ENCODE measurements at places on chromosomes 6 and 20. TPM values are rescaled to one million over a fixed set of nuclear protein-coding genes. Genes with fewer than 3 reads are reported as not detected.
A peak's percentile ranks its signal among the peaks of the same experiment; 100 is the strongest.

Gene HMGCLL1
- not detected for total RNA-seq

Gene CSNK2B
- 241 TPM for total RNA-seq

- DNase-seq: no peak
- no peaks in the 10 kb centered on the region for H3K36me3 ChIP-seq
- H3K27me3 ChIP-seq: no peaks in the 10 kb centered on the region
- no peak overlapping the region for H3K4me3 ChIP-seq
- H3K4me1 ChIP-seq: no peaks in the 10 kb centered on the region
Measured at GRCh38 chr20:60334911-60335310, 376.7 kb downstream of the CDH26 start.

- H3K27ac ChIP-seq: peak overlapping the region; percentile 67
- H3K4me1 ChIP-seq: peaks cover 54% of the 10 kb centered on the region
- peak overlapping the region; percentile 46 for H3K4me3 ChIP-seq
- H3K36me3 ChIP-seq: peaks cover 2% of the 10 kb centered on the region
- DNase-seq: peak; percentile 76
Measured at GRCh38 chr6:1770435-1770843, 160.7 kb downstream of the FOXC1 start.

Gene DLK2
- 1.1 TPM for total RNA-seq

DNA sequence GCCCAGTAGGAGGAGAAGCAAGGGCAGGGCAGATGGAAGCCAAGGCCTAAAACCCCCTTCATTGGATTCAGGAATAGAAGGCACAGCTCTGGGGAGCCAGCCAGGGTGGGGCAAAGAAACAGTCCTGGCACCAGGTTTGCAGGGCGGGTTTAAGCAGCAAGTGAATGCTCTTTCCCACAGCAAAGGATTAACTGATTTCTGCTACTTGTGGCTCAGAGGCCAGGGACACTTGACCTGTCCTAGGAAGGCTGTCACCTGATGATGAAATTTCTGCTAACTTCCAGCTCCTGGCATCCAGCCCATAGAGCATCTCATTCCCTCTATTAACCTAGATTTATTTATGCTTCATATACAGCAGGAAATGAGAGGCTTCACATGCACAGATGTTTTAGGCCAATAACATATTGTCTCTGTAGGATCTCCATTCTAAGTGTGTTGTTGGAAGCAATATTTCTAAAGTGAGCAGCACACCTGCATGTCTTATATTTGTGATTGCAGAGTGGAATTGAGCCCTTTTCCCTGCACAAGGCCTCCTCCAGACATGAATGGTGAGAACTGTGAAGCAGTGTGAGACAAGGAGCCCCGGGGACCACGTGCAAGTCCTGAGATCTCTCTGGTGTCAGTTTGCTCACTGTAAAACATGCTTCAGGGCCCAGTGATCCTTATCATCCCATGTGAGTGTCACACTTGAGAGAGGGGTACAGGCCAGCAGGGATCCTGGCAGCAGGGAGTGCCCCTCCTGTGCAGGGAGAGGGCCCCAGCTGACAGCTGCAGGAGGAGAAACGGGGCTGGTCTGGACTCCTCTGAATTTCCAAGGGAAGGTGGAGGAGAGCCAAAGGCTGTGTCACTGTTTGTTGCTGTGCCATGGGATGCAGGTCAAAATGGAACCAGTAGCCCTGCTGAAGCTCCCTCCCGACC lies 41.1 kb upstream of the CST5 start:
- H3K36me3 ChIP-seq: no peaks in the 10 kb centered on the region
- no peaks in the 10 kb centered on the region for H3K27me3 ChIP-seq
- H3K4me1 ChIP-seq: peaks cover 20% of the 10 kb centered on the region
- DNase-seq: no peak

DNA sequence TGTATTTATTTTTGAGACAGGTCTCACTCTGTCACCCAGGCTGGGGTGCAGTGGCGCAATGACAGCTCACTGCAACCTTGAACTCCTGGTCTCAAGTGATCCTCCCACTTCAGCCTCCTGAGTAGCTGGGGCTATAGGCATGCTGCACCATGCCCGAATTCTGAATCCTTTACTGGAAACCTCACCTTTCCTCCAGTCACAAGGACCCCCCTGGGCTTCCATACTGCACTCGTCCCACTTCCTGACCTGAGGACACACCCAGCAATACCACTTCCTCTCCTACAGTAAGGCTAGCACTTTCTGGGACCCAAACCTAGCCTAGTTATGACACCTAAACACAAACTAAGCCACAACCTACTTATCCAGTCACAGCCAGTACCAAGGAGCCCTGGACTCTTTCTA lies 68.2 kb downstream of the FAM217A start:
- H3K27ac ChIP-seq: peak overlapping the region; percentile 64
- H3K27me3 ChIP-seq: no peaks in the 10 kb centered on the region
- DNase-seq: peak; percentile 51

GRCh38 chr6:9437836-9438235 lies 977.0 kb downstream of the TFAP2A start:
- no peaks in the 10 kb centered on the region for H3K27me3 ChIP-seq
- H3K4me3 ChIP-seq: no peak overlapping the region
- no peaks in the 10 kb centered on the region for H3K36me3 ChIP-seq
- no peaks in the 10 kb centered on the region for H3K4me1 ChIP-seq

Gene PPP1R14C
- total RNA-seq: 0.65 TPM

GRCh38 chr20:61554617-61555016 lies 302.6 kb downstream of the CDH4 start:
- H3K27ac ChIP-seq: no peak overlapping the region
- H3K4me3 ChIP-seq: no peak overlapping the region
- DNase-seq: no peak
- H3K36me3 ChIP-seq: no peaks in the 10 kb centered on the region
- H3K27me3 ChIP-seq: no peaks in the 10 kb centered on the region

DNA sequence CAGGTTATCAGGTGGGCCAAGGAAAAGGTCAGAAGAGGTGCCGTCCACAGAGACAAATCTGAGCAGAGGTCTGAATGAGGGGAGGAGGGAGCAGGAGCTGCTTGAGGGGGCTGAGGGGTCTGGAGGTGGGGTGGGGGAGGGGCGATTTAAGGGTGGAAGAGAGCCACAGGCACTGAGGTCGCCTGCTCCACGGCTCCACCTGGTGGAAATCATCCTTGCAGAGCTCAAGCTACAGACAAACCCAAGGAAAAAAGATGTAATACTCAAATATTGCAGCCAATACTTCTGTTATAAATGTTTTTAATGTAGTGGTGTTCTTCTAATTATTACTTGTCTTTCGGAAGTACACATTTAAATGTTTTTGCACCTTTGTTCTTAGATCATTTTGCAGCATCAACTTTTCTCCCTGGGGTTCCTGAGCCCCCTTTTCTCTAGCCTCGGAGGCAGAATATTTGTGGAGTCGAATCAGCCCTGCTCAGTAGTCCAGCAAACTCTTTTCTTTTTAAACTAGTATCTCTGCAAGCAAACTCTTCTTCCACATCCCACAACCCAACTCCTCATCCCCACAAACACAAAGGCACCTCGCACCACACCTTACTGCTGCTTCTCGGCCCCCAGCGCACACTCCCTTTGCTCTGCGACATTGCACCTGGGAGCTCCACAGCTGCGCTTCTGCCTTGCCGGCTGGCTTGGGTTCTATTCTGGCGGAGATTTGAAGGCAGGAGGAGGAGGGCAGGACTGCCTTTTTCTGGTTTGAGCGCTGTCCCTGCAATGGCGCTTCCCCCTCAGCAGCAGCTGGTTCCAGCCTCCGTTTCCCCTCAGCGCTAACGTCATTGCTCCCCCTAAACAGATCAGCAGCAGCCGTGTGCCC lies 51.0 kb upstream of the TFAP2A start:
- no peak overlapping the region for H3K4me3 ChIP-seq

Gene HSPA1L
- 2.0 TPM for total RNA-seq

Gene PLEKHG1
- total RNA-seq: 4.2 TPM

Gene HTR1E
- total RNA-seq: not detected

- H3K4me3 ChIP-seq: no peak overlapping the region
- peaks cover 30% of the 10 kb centered on the region for H3K27me3 ChIP-seq
- peaks cover 21% of the 10 kb centered on the region for H3K36me3 ChIP-seq
- H3K27ac ChIP-seq: no peak overlapping the region
- peak; percentile 97 for DNase-seq
Measured at GRCh38 chr20:58818586-58819285, 32.0 kb downstream of the GNAS-AS1 start.

- DNase-seq: no peak
- no peak overlapping the region for H3K27ac ChIP-seq
- no peak overlapping the region for H3K4me3 ChIP-seq
- no peaks in the 10 kb centered on the region for H3K27me3 ChIP-seq
- H3K4me1 ChIP-seq: peaks cover 9% of the 10 kb centered on the region
Measured at GRCh38 chr6:108778421-108779186, 69.6 kb upstream of the ARMC2 start.

- H3K36me3 ChIP-seq: no peaks in the 10 kb centered on the region
- no peak overlapping the region for H3K27ac ChIP-seq
- no peaks in the 10 kb centered on the region for H3K27me3 ChIP-seq
Measured at GRCh38 chr6:154583546-154584188, 73.2 kb upstream of the CNKSR3 start.

DNA sequence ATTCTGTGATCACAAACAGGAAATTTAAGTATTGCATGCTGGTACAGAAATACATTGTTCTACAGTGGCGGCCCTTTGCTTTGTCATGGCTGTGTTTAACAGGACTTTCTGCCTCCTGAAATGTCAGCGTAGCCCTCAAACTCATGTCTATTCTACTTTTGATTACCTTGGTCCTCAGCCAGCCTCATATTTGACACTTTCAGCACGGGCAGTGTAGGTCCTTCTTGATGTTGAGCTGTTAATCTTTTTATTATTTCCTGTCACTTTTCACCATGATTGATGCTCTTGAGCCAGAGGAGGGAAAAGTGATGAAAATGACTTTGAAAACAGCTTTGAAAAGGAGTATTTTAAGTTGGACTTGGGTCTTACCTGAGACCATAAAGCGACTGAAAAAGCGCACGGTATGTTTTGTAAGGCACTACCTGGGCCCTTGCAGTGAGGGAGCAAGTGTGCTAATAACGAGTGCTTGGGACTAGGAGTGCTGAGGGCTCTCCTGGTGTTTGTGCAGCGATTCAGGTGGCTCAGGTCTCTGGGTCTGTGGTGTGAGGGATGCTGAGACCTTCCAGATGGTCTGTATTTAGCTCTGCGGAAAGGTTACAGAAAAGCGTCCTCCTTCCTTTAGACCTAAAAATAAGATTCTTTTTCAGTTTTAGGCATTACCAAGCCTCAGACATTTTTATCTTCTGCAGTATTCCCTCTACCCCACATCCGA lies 45.2 kb upstream of the RREB1 start:
- no peaks in the 10 kb centered on the region for H3K27me3 ChIP-seq
- H3K36me3 ChIP-seq: no peaks in the 10 kb centered on the region
- no peak for DNase-seq
- H3K27ac ChIP-seq: no peak overlapping the region

Gene TMEM170B
- total RNA-seq: 1.8 TPM

GRCh38 chr6:35048031-35048613 lies 93.0 kb downstream of the TCP11 start:
- no peaks in the 10 kb centered on the region for H3K27me3 ChIP-seq
- H3K4me1 ChIP-seq: peaks cover 5% of the 10 kb centered on the region
- no peak overlapping the region for H3K27ac ChIP-seq
- H3K4me3 ChIP-seq: no peak overlapping the region
- H3K36me3 ChIP-seq: no peaks in the 10 kb centered on the region

GRCh38 chr20:15342991-15343523 lies 1005.6 kb upstream of the FLRT3 start:
- no peaks in the 10 kb centered on the region for H3K4me1 ChIP-seq
- H3K36me3 ChIP-seq: no peaks in the 10 kb centered on the region
- no peak overlapping the region for H3K4me3 ChIP-seq
- no peak overlapping the region for H3K27ac ChIP-seq

DNA sequence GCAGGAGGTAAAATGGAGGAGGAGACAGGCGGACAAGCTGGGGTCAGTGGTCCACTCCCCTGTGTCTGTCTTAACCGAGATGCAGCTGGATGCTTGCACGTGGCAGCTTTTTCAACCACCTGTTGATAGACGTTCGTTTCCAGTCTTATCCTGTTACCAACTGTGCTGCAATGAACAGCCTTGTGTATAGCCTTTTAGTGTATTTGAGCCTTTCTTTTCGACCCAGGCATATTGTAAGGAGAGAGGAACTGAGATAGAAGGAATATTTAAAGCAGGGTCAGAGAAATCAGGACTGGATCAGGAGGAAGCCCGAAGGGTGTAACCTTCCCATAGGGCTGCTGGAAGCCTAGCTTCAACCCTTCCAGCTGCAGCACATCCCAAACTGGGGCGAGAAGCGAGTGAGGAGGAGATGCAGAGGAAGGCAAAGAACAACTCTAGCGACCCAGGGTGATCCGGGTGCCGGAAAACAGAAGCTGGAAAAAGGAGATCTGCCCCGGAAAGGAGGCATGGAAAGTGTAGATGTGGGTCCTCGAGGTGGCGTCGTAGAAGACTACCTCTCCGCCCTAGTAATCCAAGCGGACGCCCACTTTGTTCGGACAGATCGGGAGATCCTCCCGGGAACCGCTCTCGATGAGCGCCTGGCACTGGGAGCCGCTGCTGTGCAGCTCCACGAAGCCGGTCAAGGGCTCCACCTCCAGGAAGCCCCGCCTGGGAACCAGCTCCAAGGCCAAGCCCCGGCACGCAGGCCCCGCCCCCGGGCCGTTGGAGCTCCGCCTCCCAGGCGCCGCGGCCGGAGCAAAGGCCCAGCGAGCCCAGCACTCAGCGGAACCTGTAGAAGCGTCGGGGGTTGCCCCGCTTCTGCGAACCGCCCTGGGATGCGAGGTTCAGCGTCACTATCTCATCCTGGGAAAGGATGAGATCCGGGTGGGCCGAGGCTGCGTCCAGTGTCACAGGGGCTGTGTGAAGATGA lies 11.2 kb downstream of the TRIM31 start:
- H3K4me1 ChIP-seq: peaks cover 41% of the 10 kb centered on the region
- H3K27me3 ChIP-seq: peaks cover 54% of the 10 kb centered on the region
- H3K4me3 ChIP-seq: peak overlapping the region; percentile 62
- peak; percentile 53 for DNase-seq
- no peaks in the 10 kb centered on the region for H3K36me3 ChIP-seq
- no peak overlapping the region for H3K27ac ChIP-seq

GRCh38 chr6:25058441-25058840 lies 122.7 kb upstream of the RIPOR2 start:
- no peaks in the 10 kb centered on the region for H3K36me3 ChIP-seq
- H3K4me1 ChIP-seq: peaks cover 43% of the 10 kb centered on the region
- H3K4me3 ChIP-seq: no peak overlapping the region
- peak; percentile 21 for DNase-seq

GRCh38 chr6:105994118-105994590 lies 92.0 kb upstream of the PRDM1 start:
- peak overlapping the region; percentile 79 for H3K27ac ChIP-seq
- peak; percentile 54 for DNase-seq
- H3K27me3 ChIP-seq: peaks cover 68% of the 10 kb centered on the region
- peak overlapping the region; percentile 82 for H3K4me3 ChIP-seq

Gene PROCR
- 2.3 TPM for total RNA-seq

Gene PRPH2
- total RNA-seq: not detected

GRCh38 chr6:25171301-25171700 lies 107.9 kb upstream of the CARMIL1 start:
- no peak for DNase-seq
- H3K4me1 ChIP-seq: peaks cover 62% of the 10 kb centered on the region
- peaks cover 2% of the 10 kb centered on the region for H3K27me3 ChIP-seq
- no peaks in the 10 kb centered on the region for H3K36me3 ChIP-seq

- H3K4me3 ChIP-seq: no peak overlapping the region
- no peak overlapping the region for H3K27ac ChIP-seq
- no peaks in the 10 kb centered on the region for H3K27me3 ChIP-seq
- H3K36me3 ChIP-seq: no peaks in the 10 kb centered on the region
Measured at GRCh38 chr20:906001-906520, 10.1 kb downstream of the ANGPT4 start.

Gene FOXF2
- not detected for total RNA-seq
